ENCODE measurements at places on chromosomes 7 and 10.
A peak's percentile ranks its signal among the peaks of the same experiment; 100 is the strongest.

DNA sequence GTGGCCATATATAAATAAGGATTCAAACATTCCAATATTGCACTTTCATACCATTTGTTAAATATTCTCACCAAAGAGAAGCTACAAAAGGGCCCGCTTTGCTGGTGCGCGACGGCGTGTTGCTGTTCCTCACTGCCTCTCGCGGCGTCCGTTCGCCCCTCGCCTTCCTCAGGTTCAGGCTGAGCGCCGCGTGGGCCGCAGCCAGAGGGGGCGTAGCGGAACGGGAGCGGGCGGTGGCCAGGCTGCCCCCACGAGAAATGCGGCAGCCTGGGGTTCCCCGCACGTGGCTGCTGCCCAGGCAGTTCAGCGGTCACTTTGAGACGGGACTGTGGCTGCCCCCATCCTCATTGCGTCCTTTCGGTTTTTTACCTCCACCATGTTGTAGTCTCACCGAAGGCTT, 67.3 kb upstream of the VWDE start:
- no peak for DNase-seq

GRCh38 chr7:113060100-113060499, 26.5 kb downstream of the GPR85 start:
- no peak for DNase-seq

DNA sequence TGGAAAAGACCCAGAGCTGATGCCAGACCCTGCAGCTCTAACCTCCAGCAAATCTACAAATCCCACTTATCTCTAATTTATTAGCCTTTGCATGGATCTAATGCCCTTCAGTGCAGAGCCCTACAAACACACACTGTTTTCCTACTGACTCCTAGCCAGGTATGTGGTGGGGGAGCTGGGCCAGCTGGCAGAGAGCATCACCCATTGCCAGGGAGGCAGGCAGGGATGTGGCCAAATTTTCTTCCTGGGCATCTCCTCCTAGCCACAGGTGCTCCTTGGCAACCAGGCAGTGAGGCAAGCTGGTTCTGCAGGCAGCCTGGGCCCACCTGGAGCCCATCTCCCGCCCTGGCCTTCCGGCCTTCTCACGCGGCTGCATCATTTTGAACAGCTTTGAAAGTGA, 55.9 kb upstream of the EMX2 start:
- no peak for DNase-seq

DNA sequence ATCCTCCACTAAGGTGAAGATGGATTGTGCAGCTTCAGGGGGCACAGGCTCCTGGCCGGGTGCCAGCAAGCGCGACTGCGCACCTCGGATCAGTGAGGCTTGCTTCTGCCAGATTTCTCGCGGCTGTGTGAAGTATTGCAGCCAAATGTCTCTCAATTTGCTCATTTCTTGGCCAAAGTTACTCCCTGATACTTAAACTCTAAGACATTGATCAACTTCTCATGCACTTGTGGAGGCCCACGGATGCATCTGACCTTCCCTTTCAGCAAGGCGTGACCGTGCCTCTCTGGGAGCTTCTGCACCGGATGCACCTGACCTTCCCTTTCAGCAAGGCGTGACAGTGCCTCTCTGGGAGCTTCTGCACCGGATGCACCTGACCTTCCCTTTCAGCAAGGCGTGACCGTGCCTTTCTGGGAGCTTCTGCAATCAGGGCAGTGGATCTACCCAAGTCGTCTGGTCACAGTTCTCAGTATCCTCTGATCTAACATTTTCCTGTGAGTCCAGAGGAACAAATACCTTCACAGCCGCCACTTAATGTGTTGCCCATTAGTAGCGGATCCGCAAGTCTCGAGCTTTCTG, 248.3 kb downstream of the ADARB2 start:
- no peak for DNase-seq

- peak; percentile 87 for DNase-seq
Measured at GRCh38 chr7:76220185-76221057, 18.7 kb downstream of the SRRM3 start.

DNA sequence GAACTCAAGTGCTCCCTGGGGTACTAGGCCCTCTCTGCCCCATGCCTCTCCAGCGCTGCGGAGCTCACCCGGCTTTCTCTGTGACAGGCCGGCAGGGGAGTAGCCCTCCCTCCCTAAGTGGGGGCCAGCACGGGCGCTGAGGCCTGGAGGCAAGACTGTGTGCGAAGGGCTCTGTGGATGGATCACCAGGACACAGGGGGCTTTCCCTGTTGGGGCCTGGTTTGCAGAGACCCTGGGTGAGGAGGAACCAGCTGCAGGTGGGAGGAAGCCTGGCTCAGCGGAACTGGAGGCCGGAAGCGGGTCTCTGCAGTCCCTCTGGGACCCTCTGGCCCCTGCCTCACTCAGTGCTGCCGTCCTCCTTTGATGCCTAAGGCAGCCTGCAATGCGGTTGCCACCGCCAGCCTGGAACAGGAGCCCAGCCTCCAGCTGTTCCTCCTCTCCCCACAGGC, 106.0 kb downstream of the CYTH3 start:
- no peak for DNase-seq

DNA sequence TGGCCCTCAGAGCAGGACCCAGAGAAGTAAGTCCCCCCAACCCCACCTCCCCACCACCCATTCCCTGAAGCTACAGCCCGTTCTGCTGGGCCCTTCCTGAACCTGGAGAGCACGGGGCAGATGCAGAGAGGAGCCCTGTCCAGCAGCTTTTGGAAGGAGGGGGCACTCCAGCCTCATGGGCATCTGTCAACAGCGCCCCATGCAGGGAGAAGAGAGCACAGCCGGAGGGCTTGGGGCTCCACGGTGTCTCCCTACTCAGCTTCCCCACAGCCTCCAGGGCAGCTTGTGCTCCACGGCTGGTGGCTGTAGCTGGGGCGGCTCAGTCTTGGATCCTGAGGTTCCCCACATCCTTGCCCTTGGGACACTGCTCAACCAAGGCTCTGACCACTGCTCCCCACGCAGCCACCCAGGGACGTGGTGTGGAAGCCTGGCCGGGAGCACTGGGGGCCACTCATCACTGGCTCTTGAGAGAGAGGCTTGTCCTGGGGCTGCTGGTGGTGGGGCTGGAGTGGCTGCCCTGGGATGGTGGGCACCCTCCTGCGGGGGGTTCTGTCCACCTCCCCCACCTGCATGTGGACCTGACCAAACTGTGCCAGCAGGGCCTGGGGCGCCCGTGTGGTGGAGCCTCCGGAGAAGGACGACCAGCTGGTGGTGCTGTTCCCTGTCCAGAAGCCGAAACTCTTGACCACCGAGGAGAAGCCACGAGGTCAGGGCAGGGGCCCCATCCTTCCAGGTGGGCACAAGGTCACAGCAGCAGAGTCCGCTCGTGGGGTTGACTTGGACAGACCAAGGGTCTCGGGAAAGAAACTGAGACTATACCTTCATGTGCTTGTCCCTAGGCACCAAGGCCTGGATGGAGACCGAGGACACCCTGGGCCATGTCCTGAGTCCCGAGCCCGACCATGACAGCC, 4.5 kb downstream of the PRAP1 start:
- DNase-seq: no peak

DNA sequence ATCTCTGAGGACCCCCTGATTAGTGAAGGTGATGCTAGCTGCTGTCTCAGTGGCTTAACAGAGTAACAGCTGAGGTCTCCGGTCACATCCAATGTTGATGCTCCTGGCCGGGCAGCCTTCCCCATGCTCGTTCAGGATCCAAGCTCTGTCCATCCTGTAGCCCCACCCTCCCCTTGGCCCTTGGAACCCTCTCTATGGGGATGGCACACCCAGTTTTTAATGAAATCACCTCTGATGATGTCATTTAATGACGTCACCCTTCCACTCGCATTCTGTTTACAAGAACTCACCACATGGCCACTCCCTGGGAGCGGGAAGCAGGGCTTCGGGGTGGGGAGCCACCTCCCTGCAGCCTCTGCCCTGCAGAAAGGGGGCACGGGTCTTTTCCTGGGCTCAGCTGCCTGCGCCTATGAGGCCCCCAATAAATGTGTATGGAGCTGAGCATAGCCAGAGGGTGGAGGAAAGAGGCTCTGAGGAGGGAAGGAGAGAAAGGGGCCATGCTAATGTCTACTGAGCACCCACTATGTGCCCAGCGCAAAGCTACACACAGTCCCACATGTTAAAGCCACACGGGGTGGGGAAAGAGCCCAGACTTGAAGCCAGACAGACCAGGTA, 95.5 kb downstream of the OAT start:
- no peak for DNase-seq

DNA sequence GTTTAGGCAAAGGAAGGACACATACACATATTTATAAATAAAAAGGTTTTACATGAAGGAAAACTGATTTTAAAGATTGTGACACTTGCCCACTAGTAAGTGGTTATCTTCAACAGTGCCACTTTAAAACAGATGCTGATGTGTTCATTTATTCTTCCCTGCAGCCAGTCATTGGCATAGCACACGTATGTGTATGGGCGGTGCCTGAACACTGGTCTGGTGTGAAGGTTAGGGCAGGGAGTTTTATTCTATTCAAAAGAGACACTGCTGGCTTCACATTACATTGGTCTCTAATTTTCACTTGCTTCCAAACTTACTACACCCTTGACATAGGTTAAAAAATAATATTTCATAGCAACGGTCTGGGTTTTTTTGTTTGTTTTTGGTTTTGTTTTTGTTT, 57.9 kb downstream of the NOD1 start:
- no peak for DNase-seq

- DNase-seq: no peak
Measured at GRCh38 chr10:117138838-117139580, 939 bp upstream of the VAX1 start.

- DNase-seq: no peak
Measured at GRCh38 chr10:6603142-6604125, 23.4 kb upstream of the PRKCQ start.

GRCh38 chr7:106329971-106330733, 45.4 kb upstream of the NAMPT start:
- DNase-seq: no peak

- DNase-seq: no peak
Measured at GRCh38 chr7:89839329-89839728, 314.9 kb upstream of the STEAP1 start.

GRCh38 chr10:94403380-94404213, 1.3 kb downstream of the TBC1D12 start:
- no peak for DNase-seq

GRCh38 chr7:96596120-96596826, 113.4 kb downstream of the SEM1 start:
- peak; percentile 22 for DNase-seq

DNA sequence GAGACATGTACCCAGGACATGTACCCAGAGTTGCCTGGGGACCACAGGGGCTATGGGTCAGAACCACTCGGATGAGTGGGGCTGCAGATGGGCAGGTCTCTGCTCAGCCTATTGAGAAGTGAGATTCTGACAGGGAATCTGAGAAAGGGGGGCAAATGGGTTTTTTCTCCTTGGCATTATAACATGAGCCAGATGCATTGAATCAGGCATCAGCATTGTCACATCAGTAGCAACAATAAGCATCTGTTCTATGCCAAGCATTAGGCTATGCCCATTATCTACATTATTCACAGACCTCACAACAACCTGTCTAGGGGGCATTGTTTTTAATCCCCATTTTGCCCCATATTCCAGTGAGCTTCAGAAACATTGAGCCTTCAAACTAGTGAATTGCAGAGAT, 108.2 kb downstream of the PLCE1 start:
- DNase-seq: no peak

- DNase-seq: no peak
Measured at GRCh38 chr7:36096460-36097095, 56.5 kb upstream of the EEPD1 start.

DNA sequence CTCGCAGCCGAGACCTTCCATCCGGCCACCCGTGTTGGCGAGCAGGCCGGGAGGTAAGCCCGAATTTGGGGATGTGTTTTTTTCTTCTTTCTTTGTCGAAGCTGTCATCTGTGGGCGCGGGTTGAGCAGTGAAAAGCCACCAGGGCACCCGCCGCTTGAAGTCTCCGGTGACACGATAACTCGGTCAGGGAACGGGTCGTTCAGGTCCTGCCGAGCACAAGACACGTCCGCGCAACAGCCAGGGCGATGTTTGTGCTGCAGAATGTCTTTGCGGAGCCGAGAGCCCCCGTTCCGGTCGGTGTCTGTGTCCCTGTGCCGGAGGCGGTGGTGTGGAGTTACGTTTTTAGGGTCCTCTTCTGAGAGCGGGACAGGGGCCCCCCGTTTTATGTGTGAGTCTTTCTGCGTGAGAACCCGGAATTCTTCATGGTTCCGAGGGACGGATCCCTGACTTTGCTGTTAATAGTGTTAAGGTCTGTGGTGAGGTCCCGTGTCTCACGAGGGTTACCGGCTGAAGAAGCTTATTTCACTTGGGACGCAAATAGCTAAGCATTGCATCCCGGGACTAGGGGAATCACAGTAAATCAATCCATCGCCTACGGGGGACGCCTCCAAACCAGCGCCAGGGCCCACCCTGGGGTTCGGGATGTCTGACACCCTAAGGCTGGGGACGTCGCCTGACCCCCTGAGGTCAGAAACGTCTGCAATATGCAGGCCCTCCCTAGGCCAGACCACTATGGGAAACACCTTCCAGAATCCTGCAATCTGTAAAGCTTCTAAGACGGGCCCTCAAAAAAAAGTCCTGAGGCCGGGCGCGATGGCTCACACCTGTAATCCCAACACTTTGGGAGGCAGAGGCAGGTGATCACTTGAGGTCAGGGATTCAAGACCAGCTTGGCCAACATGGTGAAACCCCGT, 99.5 kb downstream of the ELFN1 start:
- no peak for DNase-seq

DNA sequence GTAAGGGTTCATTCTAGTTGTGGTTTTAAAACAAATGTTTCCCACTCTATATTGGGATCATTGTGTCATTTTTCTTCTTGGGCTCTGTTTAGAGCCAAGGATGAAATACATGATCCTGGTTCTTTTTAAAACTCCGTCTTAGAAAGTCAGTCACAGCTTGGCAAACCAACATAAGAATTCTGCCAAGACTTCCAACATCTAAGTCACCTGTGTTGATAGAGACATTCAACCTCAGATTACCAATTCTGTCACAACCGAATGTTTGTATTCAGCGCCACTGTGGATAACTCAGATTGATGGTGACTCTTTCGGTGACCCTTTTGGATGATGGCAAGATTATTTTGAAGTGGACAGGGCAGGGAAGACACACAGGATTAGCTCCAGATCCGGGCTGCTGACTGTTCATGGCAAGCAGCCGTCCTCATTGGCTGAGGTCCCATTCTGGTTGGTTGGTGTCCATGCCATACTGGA, 255.4 kb downstream of the ARHGAP21 start:
- no peak for DNase-seq

GRCh38 chr7:102004229-102004628, 186.8 kb downstream of the CUX1 start:
- DNase-seq: no peak

GRCh38 chr10:106960812-106961211, 203.7 kb downstream of the SORCS1 start:
- DNase-seq: no peak

DNA sequence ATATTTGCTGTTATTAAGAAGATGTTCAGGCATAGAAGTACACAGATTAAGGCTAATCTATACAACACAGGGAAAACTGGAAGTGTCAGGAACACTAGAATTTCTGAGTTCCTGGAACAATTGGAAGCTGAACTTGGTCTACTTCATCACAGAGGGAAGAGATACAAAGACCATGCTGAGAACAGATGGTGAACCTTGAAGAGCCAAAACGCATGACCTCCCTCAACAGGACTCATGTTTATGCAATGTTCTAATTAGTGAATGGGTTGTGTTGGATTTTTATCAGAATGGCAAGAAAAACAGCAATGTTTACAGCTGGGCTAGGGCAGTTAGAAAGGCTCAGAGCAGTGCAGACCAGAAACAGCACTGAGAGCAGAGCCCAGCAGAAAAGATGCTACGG, 94.9 kb downstream of the SFMBT2 start:
- DNase-seq: no peak
